Upper lobe of left lung (tissue), 6 donors: ENCODE measurements at places on chromosomes 2 and 18. TPM values are rescaled to one million over a fixed set of nuclear protein-coding genes. Genes with fewer than 3 reads are reported as not detected.

DNA sequence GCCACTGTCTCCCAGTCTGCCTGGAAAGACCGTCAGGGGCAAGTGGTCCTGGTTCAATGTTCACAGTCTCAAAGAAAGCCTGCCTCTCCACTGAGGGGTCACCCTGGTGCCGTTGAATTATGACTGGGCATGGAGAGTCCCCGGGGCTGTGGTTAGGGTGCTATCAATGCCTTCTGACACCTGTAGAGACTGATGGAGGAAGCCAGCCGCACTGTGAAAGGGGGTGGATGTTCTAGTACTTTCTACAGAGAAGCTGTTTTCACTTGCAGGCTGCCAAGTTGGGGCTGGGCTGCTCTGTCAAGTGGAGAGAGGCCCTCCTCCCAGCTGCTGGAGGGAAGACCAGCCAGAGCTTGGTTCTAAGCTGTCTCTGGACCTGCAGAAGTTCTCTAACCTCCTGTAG lies 80.5 kb downstream of the BCL2L11 start:
- H3K27me3 ChIP-seq: no peaks in the 10 kb centered on the region
- no peaks in the 10 kb centered on the region for H3K36me3 ChIP-seq
- no peak overlapping the region for H3K4me3 ChIP-seq
- DNase-seq: no peak
- no peaks in the 10 kb centered on the region for H3K4me1 ChIP-seq

- no peak for DNase-seq
- no peaks in the 10 kb centered on the region for H3K4me1 ChIP-seq
- H3K36me3 ChIP-seq: no peaks in the 10 kb centered on the region
- no peak overlapping the region for H3K4me3 ChIP-seq
- H3K27me3 ChIP-seq: no peaks in the 10 kb centered on the region
Observed at GRCh38 chr2:88503771-88504170, 51.3 kb upstream of the FOXI3 start.

- no peak for DNase-seq
- no peak overlapping the region for H3K4me3 ChIP-seq
- H3K4me1 ChIP-seq: peaks cover 24% of the 10 kb centered on the region
- peak overlapping the region; percentile 19 for H3K27ac ChIP-seq
- no peaks in the 10 kb centered on the region for H3K36me3 ChIP-seq
Observed at GRCh38 chr2:173997753-173998152, 32.6 kb upstream of the SP3 start.

ESPNL gene
- total RNA-seq: 3.1 TPM

- H3K4me1 ChIP-seq: peaks cover 8% of the 10 kb centered on the region
- H3K27ac ChIP-seq: no peak overlapping the region
- no peaks in the 10 kb centered on the region for H3K27me3 ChIP-seq
- no peaks in the 10 kb centered on the region for H3K36me3 ChIP-seq
Observed at GRCh38 chr18:73688851-73689711, 458.6 kb downstream of the FBXO15 start.

MALL gene
- 40.9 TPM for total RNA-seq

PNO1 gene
- total RNA-seq: 7.2 TPM

DNA sequence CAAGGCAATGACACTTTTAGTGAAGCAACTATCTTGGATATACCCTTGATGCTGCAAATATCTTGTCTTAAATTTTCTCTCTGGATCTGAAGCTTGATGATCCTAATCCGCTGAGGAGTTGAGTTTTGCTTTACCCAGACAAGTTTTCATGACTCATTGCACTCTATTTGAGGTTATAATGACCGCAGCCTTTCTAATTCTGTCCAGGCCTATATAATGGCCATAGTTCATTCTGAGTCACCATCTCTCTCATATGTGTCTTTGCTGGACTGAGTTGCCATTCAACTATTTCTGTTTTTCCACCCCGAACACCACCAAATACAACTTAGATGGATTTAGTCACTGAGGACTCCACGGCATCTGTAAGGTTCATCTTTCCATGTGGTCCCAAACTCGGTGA lies 802.1 kb upstream of the FAM98A start:
- H3K36me3 ChIP-seq: no peaks in the 10 kb centered on the region
- no peak for DNase-seq
- H3K27ac ChIP-seq: no peak overlapping the region
- H3K4me3 ChIP-seq: no peak overlapping the region
- H3K4me1 ChIP-seq: no peaks in the 10 kb centered on the region

- no peaks in the 10 kb centered on the region for H3K27me3 ChIP-seq
- DNase-seq: no peak
- no peak overlapping the region for H3K4me3 ChIP-seq
- H3K4me1 ChIP-seq: no peaks in the 10 kb centered on the region
- H3K27ac ChIP-seq: no peak overlapping the region
- no peaks in the 10 kb centered on the region for H3K36me3 ChIP-seq
Observed at GRCh38 chr18:2111456-2111855, 459.8 kb downstream of the METTL4 start.

- no peaks in the 10 kb centered on the region for H3K27me3 ChIP-seq
- H3K4me3 ChIP-seq: no peak overlapping the region
- no peaks in the 10 kb centered on the region for H3K36me3 ChIP-seq
- H3K4me1 ChIP-seq: no peaks in the 10 kb centered on the region
- H3K27ac ChIP-seq: no peak overlapping the region
Observed at GRCh38 chr2:132715386-132716351, 45.7 kb upstream of the LYPD1 start.

GRCh38 chr18:37483221-37483971 lies 82.2 kb downstream of the CELF4 start:
- no peaks in the 10 kb centered on the region for H3K36me3 ChIP-seq
- no peak overlapping the region for H3K4me3 ChIP-seq
- DNase-seq: no peak
- peaks cover 12% of the 10 kb centered on the region for H3K27me3 ChIP-seq
- no peak overlapping the region for H3K27ac ChIP-seq

GRCh38 chr2:239351687-239352086 lies 49.1 kb downstream of the HDAC4 start:
- H3K27ac ChIP-seq: no peak overlapping the region
- H3K36me3 ChIP-seq: peaks cover 35% of the 10 kb centered on the region
- H3K4me3 ChIP-seq: no peak overlapping the region
- H3K27me3 ChIP-seq: no peaks in the 10 kb centered on the region

DNA sequence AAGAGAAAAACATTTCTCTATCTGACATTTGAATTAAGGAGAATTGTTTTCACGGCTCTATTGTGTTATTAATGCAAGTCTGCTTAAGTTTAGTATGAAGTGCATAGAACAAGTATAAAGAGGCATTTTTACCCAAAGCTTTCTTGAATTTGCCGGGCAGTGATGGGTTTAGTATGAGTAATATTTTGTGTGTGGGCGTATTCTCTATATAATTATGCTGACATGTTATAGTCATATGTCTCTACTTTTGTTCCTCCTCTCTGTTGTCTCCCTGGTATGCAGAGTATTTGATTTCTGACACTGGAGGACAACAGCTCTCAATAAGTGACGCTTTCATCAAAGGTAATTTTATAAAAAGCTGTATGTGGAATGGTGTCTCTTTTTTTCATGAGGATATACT lies 45.9 kb downstream of the PIKFYVE start:
- H3K4me3 ChIP-seq: no peak overlapping the region
- DNase-seq: no peak
- H3K4me1 ChIP-seq: no peaks in the 10 kb centered on the region

ATIC gene
- 52.3 TPM for total RNA-seq

GRCh38 chr2:217960351-217960750 lies 42.4 kb downstream of the TNS1 start:
- no peak overlapping the region for H3K4me3 ChIP-seq
- no peak overlapping the region for H3K27ac ChIP-seq
- peaks cover 24% of the 10 kb centered on the region for H3K4me1 ChIP-seq
- no peaks in the 10 kb centered on the region for H3K36me3 ChIP-seq
- no peak for DNase-seq

GRCh38 chr2:165720511-165720910 lies 73.5 kb downstream of the GALNT3 start:
- no peaks in the 10 kb centered on the region for H3K4me1 ChIP-seq
- no peak for DNase-seq
- H3K27ac ChIP-seq: no peak overlapping the region
- no peaks in the 10 kb centered on the region for H3K36me3 ChIP-seq
- no peak overlapping the region for H3K4me3 ChIP-seq

TUBA4A gene
- 17.8 TPM for total RNA-seq

- peak overlapping the region; percentile 96 for H3K27ac ChIP-seq
- H3K4me1 ChIP-seq: peaks cover 18% of the 10 kb centered on the region
- DNase-seq: no peak
- peak overlapping the region; percentile 31 for H3K4me3 ChIP-seq
Observed at GRCh38 chr2:112583497-112584133, 794 bp upstream of the CHCHD5 start.

- H3K27me3 ChIP-seq: no peaks in the 10 kb centered on the region
- H3K4me1 ChIP-seq: no peaks in the 10 kb centered on the region
- no peak overlapping the region for H3K27ac ChIP-seq
- DNase-seq: no peak
- no peak overlapping the region for H3K4me3 ChIP-seq
- peaks cover 88% of the 10 kb centered on the region for H3K36me3 ChIP-seq
Observed at GRCh38 chr2:127993659-127994058, 34.2 kb downstream of the SAP130 start.

DNA sequence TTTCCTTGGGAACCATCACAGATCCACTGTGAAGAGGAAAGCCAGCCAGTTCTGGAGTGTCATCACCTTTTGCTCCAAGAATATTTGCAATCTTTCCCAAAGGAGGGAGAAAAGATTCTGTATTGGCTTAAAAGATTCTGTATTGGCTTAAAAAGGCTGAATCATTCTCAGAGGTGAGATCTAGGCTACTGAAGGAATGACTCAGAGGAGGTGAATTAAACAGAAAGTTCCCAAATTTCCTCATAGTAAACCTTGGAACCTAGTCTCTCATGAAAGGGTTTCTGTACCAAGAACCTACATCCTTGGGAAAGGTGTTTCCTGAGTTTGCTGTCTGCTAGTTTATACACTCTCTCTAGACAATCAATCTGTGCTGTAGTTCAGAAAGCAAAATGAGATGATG lies 34.1 kb upstream of the GRB14 start:
- no peak overlapping the region for H3K4me3 ChIP-seq
- DNase-seq: no peak
- H3K27ac ChIP-seq: no peak overlapping the region
- no peaks in the 10 kb centered on the region for H3K27me3 ChIP-seq
- H3K36me3 ChIP-seq: no peaks in the 10 kb centered on the region

DNA sequence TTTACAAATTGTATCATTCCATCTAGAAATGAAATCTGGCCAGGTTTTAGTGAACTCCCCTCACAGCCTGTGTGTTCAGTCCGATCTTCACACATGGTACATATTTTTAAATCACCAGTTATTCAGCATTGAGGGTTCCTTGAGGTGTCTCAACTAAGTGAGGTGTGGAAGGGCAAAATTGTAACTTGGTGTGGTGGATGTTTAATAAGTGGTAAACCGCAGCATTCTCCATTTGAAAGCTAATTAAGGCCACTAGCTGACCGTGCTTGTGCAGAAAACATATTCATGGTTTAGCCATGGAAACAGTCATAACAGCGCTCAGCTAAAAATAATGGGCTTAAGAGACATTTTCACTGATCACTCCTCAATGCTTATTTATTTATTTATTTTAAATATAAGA lies 786.2 kb upstream of the FANCL start:
- no peak overlapping the region for H3K27ac ChIP-seq
- H3K4me3 ChIP-seq: no peak overlapping the region
- no peaks in the 10 kb centered on the region for H3K4me1 ChIP-seq
- no peaks in the 10 kb centered on the region for H3K27me3 ChIP-seq

GRCh38 chr2:215702116-215702902 lies 266.4 kb upstream of the FN1 start:
- no peak overlapping the region for H3K27ac ChIP-seq
- no peak overlapping the region for H3K4me3 ChIP-seq
- no peaks in the 10 kb centered on the region for H3K27me3 ChIP-seq

- H3K4me1 ChIP-seq: no peaks in the 10 kb centered on the region
- H3K27ac ChIP-seq: no peak overlapping the region
- no peaks in the 10 kb centered on the region for H3K36me3 ChIP-seq
- no peak for DNase-seq
- H3K27me3 ChIP-seq: no peaks in the 10 kb centered on the region
Observed at GRCh38 chr18:64017870-64018269, 48.0 kb downstream of the SERPINB8 start.

MAP3K19 gene
- 27.2 TPM for total RNA-seq

REG3G gene
- not detected for total RNA-seq

SIX3 gene
- total RNA-seq: not detected

- H3K36me3 ChIP-seq: no peaks in the 10 kb centered on the region
- DNase-seq: no peak
- H3K27ac ChIP-seq: peak overlapping the region; percentile 8
- peak overlapping the region; percentile 14 for H3K4me3 ChIP-seq
Observed at GRCh38 chr18:21735452-21736015, 5.1 kb upstream of the MIB1 start.

GRCh38 chr18:75790111-75790510 lies 362.6 kb upstream of the SMIM21 start:
- H3K36me3 ChIP-seq: no peaks in the 10 kb centered on the region
- H3K27ac ChIP-seq: no peak overlapping the region
- DNase-seq: no peak

PROM2 gene
- 4.2 TPM for total RNA-seq

GRCh38 chr2:19021100-19021476 lies 337.3 kb downstream of the OSR1 start:
- H3K27ac ChIP-seq: no peak overlapping the region
- no peaks in the 10 kb centered on the region for H3K36me3 ChIP-seq
- peaks cover 11% of the 10 kb centered on the region for H3K4me1 ChIP-seq
- no peak overlapping the region for H3K4me3 ChIP-seq
- DNase-seq: no peak

SERPINB12 gene
- not detected for total RNA-seq

GRCh38 chr18:76142611-76143010 lies 352.4 kb downstream of the ZNF516 start:
- H3K36me3 ChIP-seq: no peaks in the 10 kb centered on the region
- H3K27ac ChIP-seq: no peak overlapping the region
- no peak for DNase-seq

DNA sequence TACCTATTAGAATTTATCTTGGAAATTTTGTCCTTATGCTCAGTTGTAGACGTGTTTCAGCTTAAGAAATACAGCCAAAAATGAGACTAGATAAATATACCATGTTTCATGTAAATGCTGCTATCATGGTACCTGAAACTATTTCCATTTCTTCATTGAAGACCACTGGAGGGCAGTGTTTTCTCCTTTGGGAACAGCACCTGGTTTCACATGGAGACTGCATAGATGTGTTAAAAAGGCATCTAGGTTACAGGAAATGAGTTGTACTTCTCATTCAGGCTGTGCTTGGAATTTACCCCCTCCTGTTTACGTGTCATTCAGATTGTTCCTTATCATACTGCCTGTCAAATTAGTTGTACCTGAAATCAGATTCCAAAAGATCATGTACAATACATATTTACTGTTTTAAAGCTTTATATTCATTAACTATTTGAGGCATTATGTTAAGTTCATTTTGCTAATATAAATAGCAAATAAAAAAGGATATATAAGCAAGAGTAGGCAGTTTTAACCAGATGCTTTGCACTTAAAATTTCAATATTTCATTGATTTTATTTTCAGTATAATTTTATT lies 57.3 kb upstream of the PSMD14 start:
- no peak overlapping the region for H3K27ac ChIP-seq
- H3K36me3 ChIP-seq: no peaks in the 10 kb centered on the region
- H3K4me3 ChIP-seq: no peak overlapping the region
- DNase-seq: no peak
- H3K27me3 ChIP-seq: no peaks in the 10 kb centered on the region
- H3K4me1 ChIP-seq: no peaks in the 10 kb centered on the region

AQP12B gene
- total RNA-seq: not detected
